ENCODE measurements at places on chromosomes 16 and 17.

DNA sequence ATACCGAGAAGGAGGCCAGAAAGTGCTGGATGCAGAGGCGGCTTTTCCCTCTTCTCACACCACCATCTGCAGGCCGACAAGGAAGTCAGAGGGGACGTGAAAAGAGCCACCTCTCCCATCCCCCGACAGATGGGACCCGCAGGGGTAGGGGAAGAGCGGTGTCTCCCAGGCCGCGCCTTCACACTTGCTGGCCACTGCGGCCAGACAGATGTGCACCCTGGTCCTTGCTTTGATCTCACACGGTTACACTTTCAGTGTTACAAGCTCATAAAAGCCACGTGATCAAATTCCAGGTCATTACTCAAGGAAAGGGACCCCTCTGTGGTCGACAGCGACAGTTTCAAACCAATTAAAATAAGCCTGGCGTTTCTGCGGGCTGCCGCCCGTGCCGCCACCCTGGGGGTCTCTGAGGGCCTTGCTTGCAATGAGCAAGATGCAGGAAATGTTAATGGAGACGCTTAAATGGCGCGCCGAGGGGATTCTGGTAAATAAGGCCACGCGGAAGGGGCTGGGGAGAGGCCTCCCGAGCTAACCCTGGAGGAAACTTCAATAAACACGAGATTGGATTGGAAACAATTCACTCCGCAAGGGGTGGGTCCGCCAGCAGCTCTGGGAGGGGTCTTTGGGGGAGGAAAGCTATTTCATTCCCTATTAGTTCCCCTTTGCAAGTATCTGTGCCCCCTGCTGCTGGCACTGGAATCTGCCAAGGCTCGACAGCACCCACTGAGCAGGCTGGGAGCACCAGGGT, 240.9 kb downstream of the ENGASE start:
- no peak for DNase-seq

DNA sequence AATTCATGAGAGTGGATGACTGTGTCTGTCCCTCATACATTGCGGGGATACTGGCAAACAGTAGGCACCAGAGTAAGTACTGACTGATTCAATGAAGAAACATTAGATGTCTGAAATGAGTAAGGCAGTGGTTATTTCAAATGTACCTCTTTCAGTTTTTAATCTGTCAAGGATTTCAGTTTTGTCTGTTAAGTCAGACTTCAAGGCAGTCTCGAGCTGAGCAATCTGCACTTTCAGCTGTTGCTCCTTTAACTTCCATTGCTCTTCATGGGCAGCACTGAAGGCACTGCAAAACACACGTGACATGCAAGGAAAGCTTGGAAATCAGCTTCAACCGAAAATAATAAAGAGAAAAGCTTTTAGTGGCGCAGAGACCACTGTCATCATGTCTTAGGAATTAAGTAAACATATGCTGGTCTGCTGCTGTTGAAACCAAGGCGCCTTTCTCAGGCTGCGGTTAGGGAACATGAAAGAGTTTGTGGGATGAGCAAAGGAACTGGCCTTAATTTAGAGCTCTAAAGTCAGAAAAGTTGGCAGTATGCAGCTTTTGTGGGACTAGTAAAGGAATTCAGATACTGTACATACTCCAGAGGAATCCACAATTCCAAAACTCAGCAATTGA, 38.8 kb downstream of the RPGRIP1L start:
- no peak for DNase-seq

DNA sequence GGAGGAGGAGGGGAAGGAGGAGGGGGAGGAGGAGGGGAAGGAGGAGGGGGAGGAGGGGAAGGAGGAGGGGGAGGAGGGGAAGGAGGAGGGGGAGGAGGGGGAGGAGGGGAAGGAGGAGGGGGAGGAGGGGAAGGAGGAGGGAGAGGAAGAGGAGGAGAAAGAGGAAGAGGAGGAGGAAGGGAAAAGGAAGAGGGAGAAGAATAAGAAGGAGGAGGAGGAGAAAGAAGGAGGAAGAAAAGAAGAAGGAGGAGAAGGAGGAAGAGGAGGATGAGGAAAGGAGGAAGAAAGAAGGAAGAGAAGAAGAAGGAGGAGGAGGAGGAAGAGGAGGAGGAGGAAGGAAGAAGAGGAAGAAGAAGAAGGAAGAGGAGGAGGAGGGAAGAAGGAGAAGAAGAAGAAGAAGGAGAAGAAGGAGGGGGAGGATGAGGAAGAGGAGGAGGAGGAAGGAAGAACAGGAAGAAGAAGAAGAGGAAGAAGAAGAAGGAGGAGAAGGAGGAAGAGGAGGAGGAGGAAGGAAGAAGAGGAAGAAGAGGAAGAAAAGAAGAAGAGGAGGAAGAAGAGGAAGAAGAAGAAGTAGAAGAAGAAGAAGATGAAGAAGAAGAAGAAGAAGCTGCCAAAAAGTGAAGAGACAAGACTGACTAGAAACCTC, 103.8 kb downstream of the C16orf78 start:
- DNase-seq = no peak

- DNase-seq = no peak
Observed at GRCh38 chr16:87840271-87840978, 28.9 kb downstream of the SLC7A5 start.

- DNase-seq = no peak
Observed at GRCh38 chr17:60134396-60135150, 15.2 kb upstream of the CA4 start.

DNA sequence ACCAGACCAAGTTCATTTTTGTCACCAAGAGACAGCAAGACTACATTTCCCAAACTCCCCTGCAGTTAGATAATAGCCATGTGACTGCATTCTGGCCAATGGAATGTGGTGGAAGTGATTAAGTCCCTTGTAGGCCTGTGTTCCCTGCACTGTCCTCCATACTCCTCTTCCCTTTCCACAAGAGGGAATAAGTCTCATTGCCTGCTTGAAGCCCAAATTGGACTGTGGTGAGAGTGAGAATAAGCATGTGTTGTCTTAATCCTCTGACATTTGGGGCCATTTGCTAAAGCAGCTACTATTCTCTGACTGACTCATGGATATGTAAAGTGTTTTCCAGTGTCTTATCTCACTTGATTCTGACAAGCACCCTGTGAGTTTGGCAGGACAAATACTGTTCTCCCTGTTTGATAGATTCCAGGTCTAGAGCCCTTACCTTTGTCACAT, 20.7 kb downstream of the PIK3R6 start:
- peak; percentile 65 for DNase-seq

DNA sequence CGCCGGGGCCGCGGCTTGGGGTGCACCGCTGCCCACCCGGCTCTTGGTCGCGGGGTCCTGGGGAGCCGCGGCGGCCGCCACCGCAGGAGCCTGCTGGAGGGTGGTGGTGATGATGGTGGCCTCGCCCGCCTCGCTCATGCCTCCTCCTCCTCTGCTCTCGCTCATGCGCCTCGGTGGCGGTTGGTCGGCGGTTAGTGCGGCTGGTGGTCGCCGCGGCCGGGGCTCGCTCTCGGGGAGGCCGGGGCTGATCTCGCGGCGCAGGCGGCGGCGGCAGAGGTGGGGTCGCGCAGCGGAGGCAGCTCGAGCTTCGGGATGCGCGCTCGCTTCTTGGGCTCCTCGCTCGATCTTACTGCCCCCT, 41.6 kb downstream of the AHSP start:
- DNase-seq = no peak

GRCh38 chr17:81419319-81419885, 24.1 kb downstream of the BAHCC1 start:
- peak; percentile 91 for DNase-seq

- DNase-seq = no peak
Observed at GRCh38 chr17:80586846-80587228, 42.2 kb downstream of the RPTOR start.

DNA sequence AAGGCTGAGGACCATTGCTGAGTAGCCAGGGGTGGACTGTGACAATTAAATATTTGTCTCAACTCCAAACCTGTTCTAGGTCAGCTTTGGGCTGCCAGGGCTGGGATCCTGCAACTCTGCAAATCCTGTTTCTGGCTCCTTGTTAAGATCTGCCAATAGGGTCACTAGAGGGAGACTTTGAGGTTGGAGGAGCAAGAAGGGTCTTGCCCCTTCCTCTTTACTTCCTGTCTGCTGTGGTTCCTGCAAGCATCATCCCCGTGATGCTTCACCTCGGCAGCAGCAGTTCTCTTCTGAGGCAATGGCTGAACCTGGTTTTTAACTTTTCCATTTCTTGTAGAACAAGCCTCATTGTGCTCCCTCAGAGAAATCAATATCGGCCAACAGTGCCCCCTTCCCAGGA, 124.6 kb downstream of the IRX5 start:
- DNase-seq = no peak

DNA sequence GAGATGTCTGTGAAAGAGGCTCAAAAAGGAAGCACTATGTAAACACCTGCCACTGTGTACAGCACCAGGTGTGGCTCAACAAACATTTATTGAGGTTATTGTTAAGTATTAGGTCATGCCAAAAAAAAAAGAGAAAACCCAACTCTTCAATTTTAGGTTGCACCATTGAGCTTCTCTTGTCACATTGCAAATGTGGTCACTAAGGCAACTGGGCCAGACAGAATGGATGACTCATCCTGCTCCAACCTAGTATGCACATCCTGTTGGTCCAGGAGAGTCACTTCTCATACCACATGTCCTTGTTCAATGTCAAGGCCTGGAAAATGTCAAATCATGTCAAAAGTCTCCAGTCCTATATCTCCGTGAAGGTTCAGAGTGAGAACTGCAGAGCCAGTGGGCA, 25.0 kb downstream of the HOXB1 start:
- DNase-seq = peak; percentile 83

DNA sequence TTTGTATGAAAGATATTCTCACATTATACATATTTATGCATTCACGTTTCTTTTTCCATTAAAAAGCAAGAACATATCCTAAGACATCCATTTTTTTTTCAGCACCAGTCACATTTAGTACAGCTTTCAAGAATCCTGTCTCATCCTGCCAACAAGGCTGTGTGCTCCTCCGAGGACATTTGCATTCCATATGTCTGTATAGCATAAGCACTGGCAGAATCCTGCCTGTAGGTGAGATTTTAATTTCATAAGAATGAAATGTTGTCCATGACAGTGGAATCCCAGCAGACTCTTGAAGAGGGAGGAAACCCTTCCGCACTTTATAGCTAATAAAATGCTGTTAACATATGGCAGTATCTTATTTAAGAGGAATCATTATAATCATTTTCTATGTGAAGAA, 2.9 kb upstream of the PMP22 start:
- no peak for DNase-seq

GRCh38 chr17:61536422-61536955, 54.5 kb downstream of the NACA2 start:
- DNase-seq = no peak

GRCh38 chr16:76583466-76583865, 306.3 kb downstream of the CNTNAP4 start:
- no peak for DNase-seq

DNA sequence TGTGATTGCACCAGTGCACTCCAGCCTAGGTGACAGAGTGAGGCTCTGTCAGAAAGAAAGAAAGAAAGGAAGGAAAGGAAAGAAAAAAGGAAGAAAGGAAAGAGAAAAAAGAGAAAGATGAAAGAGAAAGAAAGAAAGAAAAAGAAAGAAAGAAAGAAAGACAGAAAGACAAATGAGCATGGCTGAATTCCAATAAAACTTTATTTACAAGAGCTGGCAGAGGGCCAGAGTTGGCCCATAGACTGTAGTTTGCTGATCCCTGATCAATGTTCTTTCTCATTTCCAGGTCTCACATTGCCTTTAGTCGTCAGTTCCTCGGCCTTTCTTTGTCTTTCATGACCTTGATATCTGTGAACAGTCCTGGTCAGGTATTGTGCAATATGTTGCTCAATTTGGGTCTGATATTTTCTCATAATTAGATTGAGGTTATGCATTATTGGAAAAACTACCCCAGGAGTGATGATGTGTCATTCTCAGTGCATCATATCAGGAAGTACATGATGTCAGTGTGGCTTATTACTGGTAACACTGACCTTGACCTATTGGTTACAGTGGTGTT, 68.5 kb upstream of the MED9 start:
- DNase-seq = no peak

DNA sequence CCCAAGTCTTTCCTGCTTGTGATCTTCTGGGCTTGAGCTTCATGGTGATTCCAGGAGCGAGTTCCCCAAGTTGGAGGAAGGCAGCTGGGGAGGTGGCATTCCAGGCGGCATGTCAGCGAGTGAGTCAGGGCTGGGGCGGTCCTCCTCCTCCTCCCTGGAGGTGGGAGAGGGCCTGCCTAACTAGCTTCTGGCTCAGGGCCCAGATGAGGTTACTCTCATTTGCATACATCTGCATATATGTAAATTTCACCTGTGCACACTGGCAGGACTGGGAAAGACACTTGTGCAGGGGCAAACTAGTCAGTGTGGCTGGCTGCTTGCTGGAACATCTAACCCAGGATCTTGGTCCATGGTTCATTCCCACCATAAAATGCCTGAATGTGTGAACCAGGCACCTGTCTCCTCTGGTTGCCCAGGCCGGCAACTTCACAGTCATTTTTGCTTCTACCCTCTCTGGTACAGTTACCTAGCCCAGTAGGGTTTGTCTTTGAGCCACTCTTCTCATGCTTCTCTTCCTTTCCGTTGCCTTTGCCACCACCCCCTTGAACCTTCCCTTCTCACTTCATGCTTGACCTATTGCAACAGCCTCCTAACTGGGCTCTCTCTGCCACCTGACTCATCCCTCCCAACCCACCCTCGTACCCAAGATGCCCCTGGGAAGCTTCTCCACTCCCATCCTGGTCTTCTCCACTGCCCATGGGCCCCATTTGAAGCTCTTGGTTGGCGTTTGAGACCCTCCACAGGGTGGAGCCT, 9.6 kb upstream of the DLX4 start:
- DNase-seq = no peak

- DNase-seq = peak; percentile 21
Observed at GRCh38 chr17:51046514-51047384, 73.9 kb downstream of the SPAG9 start.

DNA sequence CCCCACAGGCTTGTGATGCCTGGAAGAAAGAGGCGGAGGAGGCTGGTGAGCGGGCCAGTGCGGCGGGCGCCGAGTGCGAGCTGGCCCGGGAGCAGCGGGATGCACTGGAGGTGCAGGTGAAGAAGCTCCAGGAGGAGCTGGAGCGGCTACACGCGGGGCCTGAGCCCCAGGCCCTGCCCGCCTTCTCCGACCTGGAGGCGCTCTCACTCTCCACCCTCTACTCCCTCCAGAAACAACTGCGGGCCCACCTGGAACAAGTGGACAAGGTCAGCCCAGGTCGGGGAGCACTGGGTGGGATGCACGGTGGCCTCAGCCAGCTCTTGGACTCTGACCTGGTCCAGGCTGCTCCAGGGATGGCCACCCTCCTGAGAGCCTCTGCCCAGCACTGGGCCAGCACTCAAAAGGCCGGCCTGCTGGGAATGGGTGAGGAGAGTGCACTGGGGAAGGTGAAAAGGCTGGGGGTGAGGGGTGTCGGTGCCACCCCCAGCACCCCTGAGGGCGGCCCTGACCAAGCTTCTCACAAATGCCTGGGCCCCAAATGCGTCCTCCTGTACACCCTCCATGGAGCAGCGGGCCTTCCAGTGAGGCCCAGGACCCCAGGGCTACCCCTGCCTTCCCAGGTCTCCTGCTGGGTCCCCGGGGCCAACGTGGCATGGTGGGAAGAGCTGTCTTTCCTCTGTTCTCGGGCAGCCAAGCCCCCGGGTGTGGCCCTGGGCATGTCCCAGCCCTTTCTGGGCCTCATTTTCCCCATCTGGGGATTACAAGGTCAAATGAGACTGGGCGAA, 20.8 kb downstream of the UNC13D start:
- no peak for DNase-seq

- DNase-seq = peak; percentile 88
Observed at GRCh38 chr17:63946440-63947363, 14.6 kb upstream of the CD79B start.
